ENCODE measurements at places on chromosomes 6 and 20.
A peak's percentile ranks its signal among the peaks of the same experiment; 100 is the strongest.

- no peak for DNase-seq
Observed at GRCh38 chr6:108610270-108610839, 49.6 kb downstream of the FOXO3 start.

DNA sequence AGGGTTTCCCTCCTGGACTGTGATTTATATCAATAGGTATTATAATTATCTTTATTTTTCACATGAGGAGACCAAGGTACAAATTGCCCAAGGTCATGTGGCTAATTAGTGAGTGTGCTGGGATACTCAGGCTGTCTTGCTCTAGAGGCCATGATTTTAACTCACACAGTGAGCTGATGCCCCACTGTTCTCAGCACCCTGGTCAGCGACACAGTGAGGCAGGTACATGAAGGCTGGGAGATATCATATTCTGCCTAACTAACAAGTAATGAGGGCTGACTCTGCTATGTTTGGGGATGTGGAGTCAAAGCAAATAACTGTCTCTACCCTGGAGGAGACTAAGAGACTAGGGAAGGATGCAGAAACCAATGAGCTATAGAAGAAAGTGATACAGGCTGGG is 501.1 kb downstream of the PTPRT start:
- no peak for DNase-seq

GRCh38 chr6:136359851-136360250 is 70.2 kb upstream of the BCLAF1 start:
- no peak for DNase-seq

GRCh38 chr20:19232997-19233794 is 20.8 kb downstream of the SLC24A3 start:
- DNase-seq = no peak

- DNase-seq = no peak
Observed at GRCh38 chr6:53532942-53533341, 12.0 kb downstream of the GCLC start.

- no peak for DNase-seq
Observed at GRCh38 chr20:63125581-63125837, 90.4 kb downstream of the YTHDF1 start.

- DNase-seq = peak; percentile 22
Observed at GRCh38 chr6:138986578-138986977, 1.5 kb downstream of the REPS1 start.
